ENCODE measurements at places on chromosomes 16 and 17.

GRCh38 chr17:48571024-48571818 lies 6.9 kb downstream of the HOXB4 start:
- DNase-seq: no peak

DNA sequence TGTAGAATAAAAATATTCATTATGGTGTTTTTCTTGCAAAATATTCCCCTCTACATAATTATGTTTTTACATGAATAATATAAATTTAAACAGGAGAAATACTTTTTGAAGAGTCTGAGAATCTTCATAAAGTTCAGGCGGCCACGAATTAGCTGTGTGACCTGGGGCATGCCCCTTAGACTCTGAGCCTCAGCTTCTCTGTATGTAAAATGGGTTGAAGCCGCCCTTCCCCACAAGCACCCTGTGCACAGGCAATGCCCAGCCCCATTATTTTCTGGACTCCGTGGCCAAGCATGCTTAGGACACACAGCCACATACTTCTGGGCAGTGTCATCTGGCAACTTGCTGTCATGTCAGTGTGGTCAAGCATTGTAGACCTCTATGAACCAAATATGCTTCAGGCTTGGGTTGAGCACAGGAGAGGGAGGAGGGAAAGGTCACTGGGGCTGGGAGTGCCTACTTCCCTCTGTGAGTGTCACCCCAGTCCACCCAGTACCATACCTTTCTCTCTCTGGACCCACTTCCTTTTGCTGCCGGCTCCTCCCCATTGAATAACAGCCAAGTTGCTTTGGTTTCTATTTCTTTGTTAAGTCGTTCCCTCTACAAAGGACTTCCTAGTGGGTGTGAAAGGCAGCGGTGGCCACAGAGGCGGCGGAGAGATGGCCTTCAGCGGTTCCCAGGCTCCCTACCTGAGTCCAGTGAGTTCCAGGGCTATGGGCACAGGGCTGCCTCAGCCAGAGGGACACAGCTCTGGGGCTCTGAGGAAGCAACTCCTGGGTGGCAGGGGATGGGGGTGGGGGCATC lies at the start of gene LGALS9:
LGALS9 (plus strand) TSS at position 582 of the 804 bp plus-strand sequence; CDS start at position 660, 78 bp downstream.
- peak; percentile 28 for DNase-seq

GRCh38 chr16:77874347-77874746 lies 86.0 kb downstream of the VAT1L start:
- DNase-seq: no peak

GRCh38 chr17:18157354-18157985 lies 26.2 kb upstream of the ALKBH5 start:
- no peak for DNase-seq

DNA sequence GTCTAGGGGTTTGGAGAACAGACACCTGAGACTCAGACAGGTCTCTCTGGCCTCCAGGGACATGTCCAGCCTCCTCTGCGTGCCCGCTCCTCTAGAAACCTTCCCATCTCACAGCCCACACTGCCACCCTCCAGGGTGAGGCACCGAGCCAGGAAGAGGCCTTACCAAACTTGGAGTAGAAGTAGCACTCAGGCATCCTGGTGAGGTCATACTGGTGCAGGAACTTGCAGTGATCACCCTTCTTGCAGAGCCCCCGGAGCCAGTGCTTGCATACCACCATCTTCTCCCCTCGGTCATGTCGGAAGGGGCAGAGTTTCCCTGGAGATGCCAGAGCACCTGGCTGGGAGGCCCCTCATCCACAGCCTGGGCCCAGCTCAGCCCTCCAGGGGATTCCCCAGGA lies 4.2 kb downstream of the CPSF4L start:
- no peak for DNase-seq

DNA sequence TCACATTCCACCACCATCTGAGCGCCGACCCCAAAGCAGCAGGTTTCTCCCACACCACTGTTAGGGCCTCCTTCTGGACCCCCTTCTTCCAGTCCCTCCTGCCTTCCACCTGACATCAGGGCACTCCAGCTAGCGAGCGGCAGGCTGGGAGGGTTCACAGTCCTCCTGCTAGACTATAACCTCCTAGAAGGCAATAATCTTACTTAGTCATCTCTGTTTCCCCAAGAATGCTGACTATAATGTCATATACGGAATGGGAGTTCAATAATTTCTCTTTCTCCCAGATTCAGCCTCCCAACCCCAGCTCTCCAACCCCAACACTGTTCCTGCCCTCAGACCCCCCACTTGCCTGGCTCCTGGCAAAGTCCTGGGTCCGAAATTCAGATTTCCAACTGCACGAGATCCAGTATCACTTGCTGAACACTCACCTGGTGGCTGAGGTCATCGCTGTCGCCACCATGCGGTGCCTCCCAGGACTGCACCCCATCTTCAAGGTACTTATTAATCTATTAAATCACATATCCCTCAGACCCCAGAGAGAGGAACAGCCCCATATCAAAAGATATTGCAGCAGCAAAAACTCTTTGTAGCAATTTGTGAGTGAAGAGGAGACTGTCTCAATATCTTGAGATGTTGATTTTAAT lies 5.6 kb downstream of the ALOX12 start:
- peak; percentile 66 for DNase-seq

- DNase-seq: no peak
Observed at GRCh38 chr16:55846598-55847346, 13.9 kb upstream of the CES1 start.

DNA sequence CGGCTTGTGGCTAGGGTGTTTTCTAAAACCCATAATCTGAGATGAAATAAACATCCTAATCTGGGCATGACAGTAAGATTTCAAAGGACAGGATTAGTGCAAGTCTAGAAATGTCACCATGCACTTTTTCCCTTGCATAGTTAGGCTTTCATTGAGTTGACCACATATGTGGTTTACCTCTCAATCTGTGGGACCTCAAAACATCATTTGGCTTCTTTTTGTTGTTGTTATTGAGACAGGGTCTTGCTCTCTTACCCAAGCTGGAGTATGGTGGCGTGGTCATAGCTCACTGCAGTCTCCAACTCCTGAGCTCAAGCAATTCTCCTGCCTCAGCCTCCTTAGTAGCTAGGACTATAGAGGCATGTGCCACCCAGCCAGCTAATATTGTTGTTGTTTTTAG lies 197.8 kb downstream of the CEP112 start:
- DNase-seq: no peak

- DNase-seq: no peak
Observed at GRCh38 chr16:69941251-69942098, 9.7 kb upstream of the CLEC18A start.

DNA sequence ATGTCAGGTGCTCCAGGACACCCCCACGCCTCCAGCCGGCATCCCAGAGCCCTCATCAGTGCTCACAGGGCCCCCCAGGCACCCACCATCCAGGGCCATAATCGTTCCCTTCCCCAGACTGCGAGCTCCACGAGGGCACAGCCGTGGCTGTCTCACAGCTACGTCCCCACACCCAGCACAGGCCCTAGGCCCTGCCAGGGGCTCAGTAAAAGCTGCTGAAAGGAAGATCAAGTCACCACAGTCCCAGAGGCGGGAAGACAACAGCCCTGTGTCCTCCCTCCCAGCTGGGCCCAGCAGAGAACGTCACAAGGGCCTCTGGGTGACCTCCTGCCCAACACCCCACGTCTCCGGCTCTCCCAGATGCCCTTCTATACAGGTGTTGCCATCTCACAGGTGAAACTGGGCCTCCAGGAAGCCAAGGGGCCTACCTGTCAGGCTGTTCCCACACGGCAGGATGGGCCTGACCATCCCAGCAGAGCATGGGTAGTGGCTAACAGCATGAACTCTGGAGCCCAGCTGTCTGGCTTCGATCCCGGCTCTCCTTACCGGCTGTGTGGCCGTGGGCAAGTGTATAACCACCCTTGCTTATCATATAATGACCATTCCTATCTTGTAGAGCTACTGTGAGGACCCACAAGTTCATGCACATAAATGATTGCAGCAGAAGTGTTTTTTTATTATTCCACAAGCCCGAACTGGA lies 17.9 kb downstream of the ARL2BP start:
- DNase-seq: no peak

- DNase-seq: no peak
Observed at GRCh38 chr16:4646773-4647643, 22.4 kb downstream of the MGRN1 start.

DNA sequence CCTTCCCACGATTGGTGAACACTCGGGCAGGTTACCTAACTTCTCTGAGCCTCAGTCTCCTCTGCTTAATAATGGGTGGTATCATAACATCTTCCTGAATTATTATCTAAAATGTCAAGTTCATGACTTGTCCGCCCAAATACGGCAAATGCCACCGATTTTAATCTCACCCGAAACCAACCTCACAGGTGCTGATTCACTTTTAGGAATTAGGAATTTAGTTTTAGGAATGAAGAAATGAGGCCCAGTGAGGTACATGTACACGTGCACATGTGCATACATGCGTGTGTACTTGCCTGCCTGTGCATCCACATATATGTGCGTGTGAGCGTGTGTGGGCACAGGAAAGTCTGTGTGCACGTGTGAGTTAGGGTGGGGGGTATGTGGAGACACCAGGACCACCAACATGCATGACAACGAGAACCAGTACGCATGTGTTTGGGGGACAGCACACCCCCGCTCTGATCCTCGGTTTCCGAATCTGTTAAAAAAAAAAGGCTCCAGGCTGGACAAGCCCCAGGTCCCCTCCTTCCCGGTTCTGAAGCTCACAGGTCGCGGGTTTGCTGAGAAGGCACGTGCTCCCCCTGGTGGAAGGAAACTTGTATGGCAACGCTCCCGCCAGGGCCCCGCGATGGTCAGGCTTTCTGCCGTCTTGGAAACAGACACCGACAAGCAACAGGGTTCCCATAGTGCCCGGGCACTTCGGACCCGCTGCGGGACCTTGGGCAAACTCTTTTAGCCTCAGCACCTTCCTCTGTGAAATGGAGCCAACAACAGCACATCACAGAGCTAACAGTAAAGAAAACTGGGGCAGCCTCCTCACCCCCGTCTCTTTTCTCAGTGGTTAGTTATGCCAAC lies 219.2 kb downstream of the RBFOX3 start:
- DNase-seq: peak; percentile 93

DNA sequence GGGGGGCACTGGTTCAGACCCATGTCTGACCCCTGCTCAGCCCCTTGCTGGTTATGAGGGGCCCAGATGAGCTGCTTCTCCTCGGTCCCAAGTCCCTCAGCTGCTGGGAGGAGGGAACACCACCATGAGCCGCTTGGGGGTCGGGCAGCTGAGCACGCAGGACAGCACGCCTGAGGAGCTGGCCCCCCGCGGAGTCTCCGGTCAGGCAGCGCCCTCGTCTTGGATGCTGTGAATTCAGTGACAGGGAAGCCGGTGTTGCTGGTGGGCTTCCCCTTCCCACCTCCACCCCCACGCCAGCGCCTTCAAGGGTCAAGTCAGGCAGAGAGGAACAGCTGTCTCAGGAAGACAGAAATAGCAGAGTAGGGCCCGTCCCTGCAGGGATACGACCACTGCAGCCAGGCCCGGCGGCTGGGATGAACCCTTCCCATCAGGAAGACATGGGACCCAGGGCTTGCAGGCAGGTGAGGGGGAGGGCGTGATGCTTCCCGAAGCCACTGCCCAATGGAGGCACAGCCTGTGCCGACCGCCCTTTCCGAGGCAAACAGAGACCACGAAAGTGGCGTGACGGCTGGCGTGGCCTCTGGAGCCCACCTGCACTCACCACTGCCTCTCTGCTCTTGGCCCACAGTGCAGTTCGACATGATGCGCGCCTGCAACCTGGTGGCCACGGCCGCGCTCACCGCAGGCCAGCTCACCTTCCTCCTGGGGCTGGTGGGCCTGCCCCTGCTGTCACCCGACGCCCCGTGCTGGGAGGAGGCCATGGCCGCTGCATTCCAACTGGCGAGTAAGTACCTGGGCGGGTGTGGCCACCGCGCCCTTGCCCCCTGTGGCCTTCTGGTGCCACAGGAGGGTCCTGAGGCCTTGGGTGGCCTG lies 8.1 kb downstream of the TMEM204 start:
- DNase-seq: no peak

- DNase-seq: no peak
Observed at GRCh38 chr16:28011971-28012445, 51.5 kb downstream of the GSG1L start.

- DNase-seq: no peak
Observed at GRCh38 chr17:9828296-9829295, 2.9 kb downstream of the GLP2R start.

GRCh38 chr17:6642592-6642991 lies 1.7 kb downstream of the TXNDC17 start:
- no peak for DNase-seq

GRCh38 chr17:36590082-36590481 lies 1.6 kb upstream of the DHRS11 start:
- no peak for DNase-seq

- no peak for DNase-seq
Observed at GRCh38 chr17:3593384-3593783, 15.8 kb downstream of the TRPV1 start.

DNA sequence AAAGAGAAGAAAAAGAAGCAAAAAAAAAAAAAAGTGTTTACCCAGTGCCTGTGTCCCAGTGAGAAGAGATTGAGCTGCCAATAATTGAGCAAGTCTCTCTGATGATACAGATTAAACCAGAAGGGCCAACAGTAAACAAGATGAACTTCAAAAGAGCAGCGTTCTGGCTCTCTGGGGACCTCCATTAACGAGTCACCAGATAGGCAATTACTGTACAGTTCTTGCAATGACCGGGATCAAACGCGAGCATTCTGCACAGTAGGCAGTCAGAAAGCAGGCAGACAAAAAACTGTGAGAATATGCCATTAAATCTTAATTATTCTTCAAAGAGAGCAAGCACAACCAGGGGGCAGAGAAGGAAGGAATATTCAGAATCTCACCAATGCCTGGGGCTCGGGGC lies 626.1 kb downstream of the TMEM114 start:
- DNase-seq: no peak

GRCh38 chr16:57276596-57276995 lies 7.9 kb downstream of the PLLP start:
- no peak for DNase-seq

- peak; percentile 59 for DNase-seq
Observed at GRCh38 chr17:65559804-65560627, 1.4 kb downstream of the AXIN2 start.

DNA sequence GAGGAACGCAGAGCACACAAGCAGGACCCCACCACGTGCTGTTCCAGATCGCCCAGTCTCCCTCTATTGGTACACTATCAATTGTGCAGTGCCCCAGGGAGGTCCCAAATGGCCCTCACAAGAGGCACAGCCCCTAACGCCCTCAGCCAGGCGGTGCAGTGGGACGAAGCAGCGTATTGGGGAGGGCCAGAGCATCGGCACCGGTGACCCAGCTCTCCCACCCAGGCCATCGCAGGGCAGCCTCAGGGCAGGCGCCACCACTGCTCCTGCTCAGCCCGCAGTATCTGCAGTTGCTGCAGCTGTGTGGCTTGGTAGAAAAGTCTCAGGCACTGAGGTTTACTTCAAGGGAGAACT lies 5.9 kb upstream of the FAAP100 start:
- no peak for DNase-seq

- no peak for DNase-seq
Observed at GRCh38 chr17:31132977-31133376, 38.2 kb downstream of the NF1 start.

- DNase-seq: peak; percentile 82
Observed at GRCh38 chr17:79033741-79034501, 10.0 kb downstream of the C1QTNF1 start.

DNA sequence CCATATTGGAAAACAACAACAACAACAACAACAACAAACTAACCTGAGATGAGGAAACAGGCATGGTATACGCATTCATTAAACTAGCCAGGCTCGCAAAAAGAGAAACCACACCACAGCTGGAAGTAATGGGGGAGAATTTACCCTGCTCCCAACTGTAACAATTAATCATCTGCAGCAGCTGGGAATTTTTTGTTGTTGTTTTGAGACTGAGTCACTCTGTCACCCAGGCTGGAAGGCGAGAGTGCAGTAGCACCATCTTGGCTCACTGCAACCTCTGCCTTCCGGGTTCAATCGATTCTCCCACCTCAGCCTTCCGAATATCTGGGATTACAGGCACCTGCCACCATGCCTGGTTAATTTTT lies 16.3 kb downstream of the PRPSAP1 start:
- DNase-seq: no peak
